GM18507 (cell line): ENCODE measurements at places on chromosomes 6 and 20.

GRCh38 chr6:75296811-75297779 lies 12.5 kb upstream of the TMEM30A start:
- DNase-seq = peak; percentile 9

GRCh38 chr6:105646391-105646867 lies 243.5 kb upstream of the PREP start:
- peak; percentile 46 for DNase-seq

- DNase-seq = no peak
These were observed 29.3 kb downstream of the KCNQ5 start for GRCh38 chr6:72651174-72651573.

DNA sequence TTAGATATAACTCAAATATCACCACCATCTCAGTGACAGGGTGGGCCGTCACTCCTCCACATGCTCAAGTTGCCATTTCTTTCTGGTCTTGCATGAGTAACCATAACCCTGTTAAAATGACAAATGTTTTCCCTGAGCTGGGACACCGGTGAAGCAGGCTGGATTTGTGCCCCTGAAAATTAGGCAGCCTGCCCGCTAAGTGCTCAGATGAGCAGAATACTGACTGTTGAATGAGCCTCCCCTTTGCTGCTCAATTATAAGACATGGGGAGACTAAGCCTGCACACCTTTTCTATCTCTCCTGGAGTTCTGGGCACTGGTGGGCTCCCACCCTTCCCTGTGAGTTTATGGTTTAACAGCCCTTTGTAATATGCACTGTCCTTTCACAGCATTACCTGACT lies 161.8 kb downstream of the SLC24A3 start:
- no peak for DNase-seq

- DNase-seq = no peak
These were observed 52.1 kb downstream of the TRAF3IP2 start for GRCh38 chr6:111553580-111553979.
